ENCODE measurements at places on chromosomes 16 and 17. TPM values are rescaled to one million over a fixed set of nuclear protein-coding genes. Genes with fewer than 3 reads are reported as not detected.

GRCh38 chr17:49994085-49995054, 654 bp downstream of the DLX3 start:
- DNase-seq: no peak

PDILT gene
- not detected for polyA plus RNA-seq

P2RX1 gene
- polyA plus RNA-seq: not detected

USP6 gene
- polyA plus RNA-seq: 0.01 TPM

NR1D1 gene
- 3.3 TPM for polyA plus RNA-seq

- peak; percentile 40 for DNase-seq
Observed at GRCh38 chr17:67377488-67378453, 690 bp downstream of the PITPNC1 start.

DNA sequence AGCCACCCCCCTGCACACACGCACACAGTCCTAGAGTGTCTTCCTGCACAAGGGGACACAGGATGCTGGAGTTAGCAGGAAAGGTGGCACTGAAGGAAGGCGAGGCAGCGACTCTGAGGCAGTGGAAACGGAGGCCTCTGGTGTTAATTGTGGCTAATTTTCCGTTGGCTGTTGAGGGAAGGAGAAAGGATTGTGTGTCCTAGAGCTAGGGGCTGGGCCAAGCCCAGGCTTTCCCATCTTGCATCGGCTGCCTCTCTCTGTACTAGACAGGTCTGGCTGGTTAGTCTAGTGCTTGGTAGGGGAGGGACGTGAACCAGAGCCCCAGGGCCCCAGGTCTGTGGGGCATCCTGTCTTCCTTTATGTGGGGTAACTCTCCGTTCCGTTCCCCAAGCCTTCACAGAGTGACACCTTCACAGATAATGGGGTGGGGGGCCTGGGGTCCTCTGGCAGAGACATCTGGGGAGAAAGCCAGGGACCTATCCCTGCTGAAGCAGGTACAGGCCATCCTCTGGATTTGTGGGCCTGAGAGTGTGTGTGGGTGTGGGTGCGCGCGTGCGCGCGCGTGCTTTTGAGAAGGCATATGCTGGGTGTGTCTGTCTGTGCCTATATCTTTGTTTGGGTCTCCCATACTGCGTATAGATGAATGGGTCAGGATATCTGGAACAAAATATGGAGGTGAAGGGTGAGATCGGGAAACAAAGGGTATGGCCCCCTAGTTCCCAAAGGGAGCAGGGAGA, at the start of gene CHD3:
Gene CHD3, plus strand, starts transcription at position 606 of the 737 bp plus-strand sequence. CDS start 212 bp downstream, outside the sequence.
- DNase-seq: peak; percentile 38

DNA sequence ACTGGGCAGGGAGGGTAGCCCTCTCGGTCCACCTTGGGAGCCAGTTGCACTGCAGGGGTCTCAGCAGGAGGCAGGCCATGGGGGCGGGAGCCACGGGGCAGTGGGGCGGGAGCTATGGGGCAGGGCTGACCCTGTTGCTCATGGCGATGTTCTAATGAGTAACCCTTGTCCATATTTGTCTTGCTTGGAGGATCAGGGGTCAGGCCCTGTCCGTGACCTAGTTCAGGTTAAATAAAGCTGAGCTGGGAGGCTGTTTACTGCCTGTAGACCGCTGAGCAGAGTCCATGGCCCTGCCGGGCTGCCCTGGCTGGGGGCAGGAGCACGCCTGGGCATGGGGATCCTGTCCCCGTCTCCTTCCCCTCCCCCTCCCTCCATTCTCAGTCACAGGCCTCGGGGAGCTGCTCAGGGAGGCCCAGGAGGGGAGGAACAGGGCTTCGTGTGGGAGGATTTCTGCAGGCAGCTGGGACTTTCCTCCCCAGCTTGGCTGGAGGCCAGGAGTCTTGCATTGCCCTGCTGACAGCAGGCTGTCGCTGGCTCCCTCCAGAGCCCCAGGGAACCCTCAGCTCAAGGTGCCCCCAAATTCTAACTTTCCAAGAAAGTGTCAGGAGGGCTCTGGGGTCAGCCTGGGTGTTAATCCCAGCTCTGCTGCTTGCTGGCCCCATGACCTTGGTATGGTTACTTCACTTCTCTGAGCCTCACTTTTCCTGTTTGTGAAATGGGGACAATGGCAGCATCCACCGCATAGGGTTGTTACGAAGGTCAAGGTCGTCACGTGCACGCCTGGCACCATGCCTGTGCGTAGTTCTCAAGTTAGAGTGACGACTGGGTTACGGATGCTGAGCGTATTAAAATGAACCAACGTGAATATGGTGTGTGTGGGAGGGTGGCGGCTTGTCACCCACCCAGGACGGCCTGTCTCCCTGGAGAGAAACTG, 6.1 kb upstream of the SERPINF2 start:
- DNase-seq: peak; percentile 59

GRCh38 chr16:8808613-8809353, 11.1 kb downstream of the PMM2 start:
- DNase-seq: no peak

DNAI2 gene
- not detected for polyA plus RNA-seq

RASD1 gene
- polyA plus RNA-seq: 0.32 TPM

GRCh38 chr16:84913315-84913714, 93.5 kb downstream of the CRISPLD2 start:
- no peak for DNase-seq

GRCh38 chr16:57268804-57269800, 15.4 kb downstream of the PLLP start:
- DNase-seq: peak; percentile 48

DNA sequence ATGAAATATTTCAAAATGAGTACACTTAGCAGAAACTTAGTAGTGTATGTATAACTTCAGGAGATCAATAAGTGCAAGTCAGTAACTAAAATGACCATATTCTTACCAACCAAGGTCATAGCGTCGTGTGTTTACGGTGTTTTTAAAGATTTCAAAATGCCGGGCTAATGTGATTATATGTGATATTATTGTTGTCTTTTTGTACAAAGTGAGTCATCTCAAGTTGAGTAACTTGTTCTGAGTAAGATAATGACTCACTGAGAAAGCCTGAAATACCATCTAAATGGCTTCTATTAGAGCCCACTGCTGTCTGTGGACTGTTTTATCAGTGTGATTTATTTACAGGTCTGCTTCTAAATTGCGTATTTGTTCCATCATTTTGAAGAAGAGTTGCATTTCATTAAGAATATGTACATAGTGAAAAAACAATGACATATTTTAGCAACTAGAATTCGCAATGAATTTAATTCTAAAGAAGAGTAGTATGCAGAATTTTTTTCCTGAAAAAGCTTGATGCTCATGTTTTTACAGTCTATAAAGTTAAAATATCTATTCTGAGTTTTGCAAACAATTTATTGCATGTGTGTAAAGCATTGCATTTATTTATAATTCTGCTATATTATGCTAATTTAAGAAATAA, 12.7 kb downstream of the KRT12 start:
- DNase-seq: peak; percentile 90

DNA sequence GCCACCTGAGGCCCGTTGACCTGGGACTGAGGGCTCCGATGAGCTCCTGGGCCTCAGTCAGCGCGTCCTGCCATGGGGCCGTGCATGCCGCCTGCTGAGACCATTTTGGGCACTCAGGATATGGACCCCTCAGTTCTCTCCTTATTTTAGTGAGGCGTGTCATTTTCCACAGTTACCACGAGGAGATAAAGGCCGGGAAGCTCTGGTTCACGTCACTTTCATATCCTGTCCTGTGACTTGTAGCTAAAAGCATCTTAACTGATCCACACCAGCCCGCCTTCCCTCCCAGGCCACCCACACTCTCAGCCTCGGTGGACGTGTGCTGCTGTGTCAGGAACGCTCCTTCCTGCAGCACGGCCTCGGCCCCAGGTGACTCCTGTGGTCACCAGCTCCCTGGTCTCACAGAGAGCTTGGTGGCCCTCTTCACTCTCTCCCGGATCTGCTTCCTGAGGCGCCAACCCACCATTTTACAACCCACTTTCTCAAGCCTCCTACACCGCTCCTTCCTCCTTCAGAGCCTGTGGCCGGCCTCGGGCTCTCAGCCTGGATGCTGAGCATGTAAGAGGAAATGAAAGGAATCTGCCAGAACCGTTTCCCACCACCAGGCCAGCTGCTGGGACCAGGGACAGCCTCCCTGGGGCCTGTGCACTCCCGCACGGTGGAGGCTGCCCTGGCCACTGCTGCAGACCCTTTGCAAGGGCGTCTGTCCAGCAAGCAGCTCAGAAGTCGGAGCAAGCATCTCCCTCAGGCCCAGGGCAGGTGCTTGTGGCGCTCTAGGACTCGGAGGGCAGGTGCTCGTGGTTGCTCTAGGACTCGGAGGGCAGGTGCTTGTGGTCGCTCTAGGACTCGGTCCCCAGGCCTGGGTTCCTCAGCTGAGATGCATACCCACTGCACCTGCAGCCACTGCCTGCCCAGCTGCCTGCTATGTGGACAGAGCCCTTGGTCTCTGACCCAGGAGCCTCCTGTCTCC, 23.9 kb upstream of the FASN start:
- no peak for DNase-seq

GRCh38 chr17:2194889-2195335, 108.7 kb downstream of the SMG6 start:
- no peak for DNase-seq

DNA sequence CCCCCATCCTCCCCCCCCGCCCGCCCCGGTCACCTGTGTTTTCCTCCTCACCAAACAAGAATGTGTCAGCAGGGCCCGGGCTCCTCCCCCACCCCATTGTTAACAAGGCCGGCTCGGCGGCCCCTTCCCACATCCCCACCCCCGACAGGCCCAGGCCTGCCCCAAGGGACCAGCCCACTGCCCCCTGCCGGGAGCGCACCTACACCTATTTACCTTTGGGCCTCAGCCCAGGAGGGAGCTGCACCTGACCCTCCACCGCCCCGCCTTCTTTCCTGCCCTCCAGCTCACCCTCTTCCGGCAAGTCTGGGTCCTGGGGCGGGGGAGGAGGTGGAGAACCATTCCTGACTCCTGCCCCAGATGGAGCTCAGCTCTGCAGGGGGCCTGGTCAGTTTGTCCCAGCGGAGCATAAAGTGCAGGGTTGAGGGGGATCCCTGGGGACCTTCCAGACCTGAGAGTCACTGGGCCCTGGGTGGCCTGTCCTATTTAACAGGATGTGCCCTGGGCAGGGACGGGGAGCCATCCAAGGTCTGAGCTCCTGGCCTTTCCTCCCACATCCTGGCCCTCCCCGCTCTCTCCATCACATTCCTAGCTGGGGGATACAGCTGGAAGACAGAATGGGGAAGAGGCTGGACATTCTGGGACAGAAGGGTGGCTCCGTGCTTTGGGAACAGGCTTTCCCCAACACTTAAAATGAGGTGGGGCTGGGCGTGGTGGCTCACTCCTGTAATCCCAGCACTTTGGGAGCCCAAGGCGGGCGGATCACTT, 8.3 kb downstream of the FOXJ1 start:
- DNase-seq: no peak

TP53 gene
- polyA plus RNA-seq: 43.2 TPM

DNA sequence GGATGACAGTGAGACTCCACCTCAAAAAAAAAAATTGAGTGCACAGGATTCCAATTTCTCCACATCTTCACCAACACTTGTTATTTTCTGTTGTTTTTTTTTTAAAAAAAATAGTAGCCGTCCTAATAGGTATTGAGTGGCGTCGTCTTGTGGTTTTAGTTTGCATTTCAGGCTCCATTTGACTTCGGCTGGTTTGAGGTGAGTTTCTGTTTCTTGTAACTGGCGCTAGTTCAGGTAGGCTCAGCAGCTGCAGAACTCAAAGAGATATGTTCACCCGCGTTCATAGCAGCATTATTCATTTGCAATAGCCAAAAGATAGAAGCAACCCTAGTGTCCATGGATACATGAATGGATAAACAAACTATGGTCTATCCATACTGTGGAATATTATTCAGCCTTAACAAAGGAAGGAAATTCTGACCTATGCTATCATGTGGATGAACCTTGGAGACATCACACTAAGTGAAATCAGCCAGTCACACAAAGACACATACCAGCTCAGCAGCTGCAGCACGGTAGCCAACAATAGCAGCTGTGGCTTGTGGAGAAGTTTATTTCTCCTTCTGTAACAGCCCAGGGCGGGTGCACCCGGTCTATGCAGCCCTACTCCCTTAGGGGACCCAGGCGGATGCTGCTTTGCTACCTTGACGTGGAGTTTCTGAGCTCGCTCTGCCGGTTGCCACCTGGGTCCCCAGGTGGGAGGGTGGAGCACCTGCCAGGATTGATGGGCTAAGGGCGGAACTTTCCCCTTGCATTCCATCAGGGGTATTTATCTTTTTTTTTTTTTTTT, 44.9 kb downstream of the TMEM235 start:
- DNase-seq: no peak

DNA sequence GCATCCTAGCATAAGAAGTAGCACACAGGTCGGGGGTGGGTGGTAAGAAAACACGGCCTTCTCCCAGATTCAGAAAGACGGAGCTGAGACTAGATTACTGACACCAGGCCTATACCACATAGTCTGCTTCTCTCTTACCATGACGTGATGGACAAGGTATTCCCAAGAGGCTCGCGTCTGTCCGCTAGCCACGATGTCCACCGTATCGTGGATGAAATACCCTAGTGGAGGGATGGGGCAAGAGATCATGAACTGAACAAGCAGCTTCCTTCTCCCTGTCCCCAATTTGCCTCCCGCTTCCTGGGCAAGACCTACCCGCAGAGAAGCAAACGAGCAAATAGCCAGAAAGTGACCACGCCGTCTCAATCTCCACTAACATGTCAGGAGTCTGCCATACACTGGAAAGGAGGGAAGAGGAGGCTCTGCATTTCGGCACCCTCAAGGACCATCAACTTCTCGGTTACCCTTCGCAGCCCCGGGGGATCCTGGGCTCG, 820 bp downstream of the TLCD1 start:
- DNase-seq: peak; percentile 77

GRCh38 chr16:89795676-89796075, 20.8 kb downstream of the FANCA start:
- no peak for DNase-seq

MPO gene
- polyA plus RNA-seq: 0.01 TPM

NPIPA5 gene
- 4.7 TPM for polyA plus RNA-seq

- DNase-seq: no peak
Observed at GRCh38 chr16:17235147-17235815, 235.5 kb downstream of the XYLT1 start.

GRCh38 chr16:11229906-11230305, 26.1 kb downstream of the SOCS1 start:
- no peak for DNase-seq

All from fibroblast of lung (primary cell).